Mesenchymal stem cell (in vitro differentiated cells and primary cell): ENCODE measurements at places on chromosomes 6 and 20.

GRCh38 chr20:41412324-41413120 is 45.9 kb upstream of the EMILIN3 start:
- peaks cover 98% of the 10 kb centered on the region for H3K36me3 ChIP-seq
- H3K4me1 ChIP-seq: peaks cover 2% of the 10 kb centered on the region
- no peak overlapping the region for H3K4me3 ChIP-seq
- no peaks in the 10 kb centered on the region for H3K27me3 ChIP-seq
- H3K27ac ChIP-seq: no peak overlapping the region

GRCh38 chr20:64164123-64164836 is at the start of gene MYT1:
Gene MYT1, plus strand, starts transcription at chr20:64164452. Its CDS starts 34,410 bp downstream, at chr20:64198862.
- H3K27me3 ChIP-seq: peaks cover 86% of the 10 kb centered on the region
- H3K4me3 ChIP-seq: no peak within 1 kb of the TSS
- H3K4me1 ChIP-seq: peaks cover 2% of the 10 kb centered on the region
- H3K27ac ChIP-seq: no peak within 1 kb of the TSS

DNA sequence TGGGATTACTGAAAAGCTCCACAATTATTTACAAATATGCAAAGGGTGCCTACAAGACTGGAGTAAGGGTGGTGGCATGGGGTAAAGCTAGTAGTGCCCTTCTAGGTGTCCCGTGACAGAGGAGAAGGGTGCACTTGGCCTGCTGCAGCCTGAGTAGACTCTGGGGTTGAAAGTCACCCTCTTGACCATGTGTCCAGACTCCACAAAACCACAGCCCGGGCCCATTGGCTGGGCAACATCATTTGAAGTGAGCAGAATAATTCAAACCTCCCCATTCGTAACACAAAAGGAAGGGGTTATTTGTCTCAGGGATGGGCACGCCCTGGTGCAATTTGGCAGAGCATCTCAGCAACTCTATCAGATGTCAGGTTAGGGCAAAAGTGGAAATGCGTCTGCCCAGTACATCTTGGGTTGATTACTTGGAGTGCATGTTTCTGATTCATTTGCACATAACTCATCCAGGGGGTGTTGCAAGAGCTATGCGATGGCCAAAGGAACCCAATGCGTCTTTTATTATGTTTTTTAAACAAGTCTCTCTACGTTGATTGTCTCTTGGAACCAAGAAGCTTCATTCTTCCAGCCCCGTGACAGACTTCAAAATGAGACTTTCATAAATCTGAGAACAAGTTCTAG is 56.7 kb downstream of the ISM1 start:
- H3K27ac ChIP-seq: no peak overlapping the region
- H3K27me3 ChIP-seq: no peaks in the 10 kb centered on the region
- DNase-seq: no peak
- peaks cover 15% of the 10 kb centered on the region for H3K36me3 ChIP-seq
- H3K4me1 ChIP-seq: peaks cover 6% of the 10 kb centered on the region

GRCh38 chr20:56359212-56360132 is 698 bp downstream of the FAM210B start:
- peak; percentile 82 for DNase-seq
- no peaks in the 10 kb centered on the region for H3K27me3 ChIP-seq
- no peak overlapping the region for H3K27ac ChIP-seq
- H3K4me1 ChIP-seq: peaks cover 17% of the 10 kb centered on the region
- H3K36me3 ChIP-seq: peaks cover 20% of the 10 kb centered on the region
